ENCODE measurements at places on chromosomes 13 and 19. TPM values are rescaled to one million over a fixed set of nuclear protein-coding genes. Genes with fewer than 3 reads are reported as not detected.

ZBTB45 gene
- 5.1 TPM for total RNA-seq

GRCh38 chr19:651991-652390 lies 11.0 kb downstream of the RNF126 start:
- no peak for DNase-seq

DNA sequence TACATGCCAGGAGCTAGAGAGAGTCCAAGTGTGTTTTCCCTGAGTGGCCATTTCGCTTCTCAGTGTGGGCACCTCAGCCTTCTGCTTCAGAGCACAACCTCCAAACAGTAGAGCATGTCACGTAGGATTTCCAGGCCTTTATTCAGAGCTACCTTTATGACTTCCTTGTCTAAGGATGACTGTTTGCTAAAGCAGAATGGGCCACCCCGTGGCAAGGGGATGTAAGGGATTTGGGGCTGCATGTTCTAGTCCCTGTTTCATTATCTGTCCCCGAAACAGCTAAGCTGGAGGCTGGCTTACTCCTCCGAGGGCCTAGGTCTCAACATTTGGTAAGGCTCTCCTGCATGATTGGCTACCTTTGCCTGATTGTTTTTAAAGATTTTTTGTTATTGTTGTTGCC lies 6.0 kb downstream of the RNASEH2B start:
- no peak for DNase-seq

DNA sequence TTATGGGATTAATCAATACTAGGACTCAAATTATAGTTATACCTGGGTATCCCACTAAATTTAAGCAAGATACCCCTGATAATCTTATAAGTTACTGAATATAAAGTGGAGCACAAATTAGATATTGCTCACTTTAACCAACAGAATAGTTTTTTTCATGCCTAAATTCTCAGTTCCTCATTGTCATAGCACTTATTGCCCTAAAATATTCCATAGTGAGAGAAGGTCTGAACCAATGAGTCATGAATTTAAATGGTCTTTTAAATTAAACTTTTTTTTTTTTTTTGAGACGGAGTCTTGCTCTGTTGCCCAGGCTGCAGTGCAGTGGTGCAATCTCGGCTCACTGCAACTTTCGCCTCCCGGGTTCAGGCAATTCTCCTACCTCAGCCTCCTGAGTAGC lies 42.4 kb downstream of the ZNF136 start:
- DNase-seq = no peak

GRCh38 chr13:82606008-82606407 lies 1276.3 kb downstream of the SLITRK1 start:
- DNase-seq = no peak

Measured in SJCRH30 (cell line).